Activated CD4-positive, alpha-beta T cell treated with anti-CD3 and anti-CD28 coated beads for 24 hours (primary cell): ENCODE measurements at places on chromosomes 2 and 18.

- DNase-seq = no peak
Measured at GRCh38 chr2:29120846-29121245, 5.6 kb downstream of the CLIP4 start.

DNA sequence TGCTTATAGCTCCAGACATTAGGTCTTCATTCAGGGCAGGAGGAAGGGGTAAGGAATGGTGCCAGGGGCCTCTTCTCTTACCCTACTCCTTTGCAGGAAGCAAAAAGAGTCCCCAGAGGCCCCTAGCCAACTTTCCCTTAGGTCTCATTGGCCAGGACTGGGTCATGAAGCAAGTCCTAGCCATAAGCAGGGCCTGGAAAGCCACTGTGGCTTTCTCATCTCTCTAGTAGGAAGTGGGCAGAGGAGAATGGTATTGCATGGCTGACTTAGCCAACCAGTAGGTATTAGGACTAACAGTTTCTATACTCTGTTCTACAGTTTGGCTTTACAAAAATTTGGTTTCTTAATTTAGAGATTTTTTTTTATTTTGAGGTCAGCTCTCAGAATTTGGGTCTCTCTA lies 4.8 kb downstream of the FAM228A start:
- DNase-seq = no peak

GRCh38 chr18:61198486-61198885 lies 134.7 kb upstream of the CDH20 start:
- no peak for DNase-seq

GRCh38 chr2:70959271-70959761 lies 19.1 kb upstream of the ANKRD53 start:
- DNase-seq = no peak

DNA sequence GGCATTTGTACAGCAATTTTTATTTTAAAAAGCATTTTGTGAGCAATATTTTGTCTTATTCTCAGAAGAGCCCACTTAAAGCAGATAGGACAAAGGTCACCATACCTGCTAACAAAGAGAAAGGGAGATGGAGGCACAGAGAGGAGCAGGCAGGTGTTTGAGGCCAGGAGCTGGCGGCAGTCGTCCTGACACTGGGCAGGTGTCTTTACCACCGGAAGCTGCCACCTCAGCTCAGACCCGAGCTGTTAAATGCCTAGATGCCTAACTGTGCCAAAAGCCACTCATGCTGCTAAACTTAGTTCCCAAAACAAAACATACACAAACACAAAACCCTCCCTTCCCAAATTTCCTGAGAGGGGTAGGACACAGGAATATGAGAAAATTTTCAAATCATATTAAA lies 120.9 kb downstream of the CNTNAP5 start:
- DNase-seq = no peak

DNA sequence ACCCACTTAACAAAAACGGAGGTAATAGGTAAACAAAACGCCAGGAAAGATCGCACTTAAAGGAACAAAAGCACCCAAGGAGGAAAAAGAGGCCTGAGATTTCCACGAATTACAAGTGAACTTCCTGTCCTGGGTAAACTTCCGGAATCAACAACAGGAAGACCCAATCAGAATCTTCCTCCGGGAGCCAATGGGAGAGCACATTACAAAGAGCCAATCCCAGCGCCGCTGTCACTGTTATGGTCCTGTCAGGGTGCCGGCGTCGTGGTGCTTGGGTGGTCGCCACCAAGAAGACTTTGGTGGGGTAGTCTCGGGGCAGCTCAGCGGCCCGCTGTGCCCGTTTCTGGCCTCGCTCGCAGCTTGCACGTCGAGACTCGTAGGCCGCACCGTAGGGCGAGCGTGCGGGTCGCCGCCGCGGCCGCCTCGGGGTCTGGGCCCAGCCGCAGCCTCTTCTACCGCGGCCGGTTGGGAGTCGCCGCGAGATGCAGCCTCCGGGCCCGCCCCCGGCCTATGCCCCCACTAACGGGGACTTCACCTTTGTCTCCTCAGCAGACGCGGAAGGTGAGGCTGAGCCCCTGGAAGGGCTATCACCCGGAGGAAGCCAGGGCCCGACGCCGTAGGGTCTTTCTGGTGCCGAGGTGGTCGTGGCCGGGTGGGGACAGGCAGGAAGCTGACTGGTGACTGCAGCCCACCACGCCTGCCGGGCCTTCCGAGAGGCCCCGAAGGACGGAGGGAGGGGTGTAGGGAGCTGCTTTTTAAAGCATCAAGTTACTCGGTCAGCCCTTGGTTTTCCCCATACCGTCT lies at the start of gene YIPF4:
YIPF4 (plus strand) TSS at position 231 of the 804 bp plus-strand sequence; CDS start at position 483, 252 bp downstream.
- peak; percentile 76 for DNase-seq

GRCh38 chr2:64765160-64765805 lies 111.6 kb upstream of the SERTAD2 start:
- no peak for DNase-seq
